ENCODE measurements at places on chromosomes 6 and 20.

DNA sequence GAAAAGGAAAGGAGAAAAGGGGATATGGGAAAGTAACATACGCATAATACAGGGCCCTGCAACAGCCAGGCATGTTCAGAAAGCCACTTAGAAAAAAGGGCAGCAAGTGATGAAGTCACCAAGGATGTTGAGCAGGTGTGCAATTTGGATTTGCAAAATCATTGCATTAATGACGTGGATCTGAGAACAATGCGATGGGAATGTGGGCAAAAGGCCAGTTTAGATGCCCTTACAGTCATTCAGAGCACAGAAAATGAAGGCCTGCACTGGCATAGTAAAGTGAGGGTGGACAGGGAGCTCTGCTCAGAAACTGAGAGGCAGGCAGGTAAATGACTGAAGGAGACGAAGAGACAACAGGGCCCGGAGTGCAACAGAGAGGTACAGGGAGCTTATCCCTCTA, 123.7 kb upstream of the NHSL1 start:
- no peak for DNase-seq

DNA sequence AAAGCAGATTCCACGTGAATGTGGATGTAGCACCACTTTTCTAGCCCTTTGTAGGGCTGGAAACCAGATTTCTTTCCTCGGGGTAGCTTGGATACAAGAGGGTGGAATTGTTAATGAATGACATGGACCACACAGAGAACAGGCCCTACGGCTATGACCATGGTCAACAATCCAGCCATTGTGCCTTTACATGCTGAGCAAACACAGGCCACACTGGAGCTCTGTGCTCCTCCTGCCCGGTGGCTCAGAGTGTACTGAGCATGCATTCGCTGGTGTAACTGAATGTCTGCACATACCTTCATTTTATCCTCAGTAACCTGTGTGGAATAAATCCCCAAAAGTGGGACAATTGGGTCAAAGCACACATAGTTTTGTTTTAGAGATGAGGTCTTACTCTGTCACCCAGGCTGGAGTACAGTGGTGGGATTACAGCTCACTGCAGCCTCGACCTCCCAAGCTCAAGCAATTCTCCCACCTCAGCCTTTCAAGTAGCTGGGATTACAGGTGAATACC, 32.8 kb downstream of the LRP11 start:
- DNase-seq = no peak

GRCh38 chr6:137926207-137926731, 59.2 kb downstream of the TNFAIP3 start:
- DNase-seq = peak; percentile 41

- DNase-seq = no peak
Observed at GRCh38 chr6:11367638-11368199, 135.3 kb upstream of the NEDD9 start.

GRCh38 chr6:135493218-135493961, 4.2 kb downstream of the AHI1 start:
- DNase-seq = no peak

- DNase-seq = no peak
Observed at GRCh38 chr20:48751871-48752270, 75.9 kb downstream of the PREX1 start.

DNA sequence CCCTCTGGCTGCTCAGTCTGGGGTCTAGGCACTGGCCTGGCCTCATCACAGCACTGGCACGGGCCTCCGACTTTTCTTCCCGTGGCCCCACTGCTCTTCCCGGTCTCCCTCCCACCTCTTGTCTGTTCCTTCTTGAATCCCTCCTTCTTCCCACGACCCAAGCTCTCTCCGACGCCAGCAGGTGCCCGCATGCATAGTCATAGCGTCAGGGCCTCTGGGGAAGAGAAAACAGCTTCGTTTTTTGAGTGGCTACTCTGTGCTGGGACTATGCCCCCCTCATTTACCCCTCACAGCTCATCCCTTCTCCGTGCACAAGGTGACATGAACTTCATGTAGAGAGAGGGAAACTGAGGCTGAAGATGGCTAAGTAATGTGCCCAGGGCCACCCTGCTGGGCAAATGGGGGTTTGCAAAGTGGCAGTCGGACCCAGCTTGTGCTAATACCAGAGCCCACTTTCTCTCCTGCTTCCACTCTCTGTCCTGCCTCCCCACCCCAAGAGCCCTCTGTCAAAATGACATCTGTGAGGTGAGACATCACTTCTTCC, 59.2 kb downstream of the SYNJ2 start:
- no peak for DNase-seq

DNA sequence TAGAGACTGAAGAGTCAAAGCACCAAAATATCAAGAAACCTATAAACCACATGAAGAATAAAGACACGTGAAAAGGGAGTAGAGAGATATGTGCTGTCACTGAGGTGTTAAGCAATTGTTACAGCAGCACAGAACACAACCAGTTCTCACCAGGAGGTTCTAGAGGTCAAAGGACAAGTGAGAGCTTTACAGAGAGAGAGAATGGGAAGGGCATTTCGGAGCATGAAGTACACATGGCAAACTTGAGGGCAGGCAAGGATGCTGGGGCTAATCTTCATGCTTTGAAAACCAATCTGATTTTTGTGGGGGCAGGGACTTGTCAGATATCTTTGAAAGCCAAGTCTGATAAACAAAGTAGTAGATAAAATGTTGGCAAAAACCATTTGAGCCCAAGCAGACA, 142.3 kb upstream of the NRSN1 start:
- DNase-seq = no peak

DNA sequence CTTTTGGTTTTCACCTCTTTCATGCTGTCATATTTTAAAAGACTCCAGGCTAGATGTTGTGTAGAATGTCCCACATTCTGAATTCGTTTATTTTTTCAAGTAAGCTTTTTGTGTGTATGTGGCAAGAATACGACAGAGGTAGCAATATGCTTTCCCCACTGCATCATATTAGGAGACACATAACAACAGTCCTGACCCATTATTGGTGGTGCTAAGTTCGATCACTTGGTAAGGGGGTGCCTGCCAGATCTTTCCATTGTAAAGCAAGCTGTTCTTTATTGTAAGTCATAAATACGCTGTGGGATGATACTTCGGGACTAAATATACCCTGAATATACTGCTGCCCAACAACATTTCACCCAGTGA, 588 bp upstream of the NCOA3 start:
- DNase-seq = no peak

GRCh38 chr6:158389193-158389919, 77.1 kb downstream of the TULP4 start:
- no peak for DNase-seq

- no peak for DNase-seq
Observed at GRCh38 chr20:32479012-32479411, 106.1 kb downstream of the NOL4L start.

DNA sequence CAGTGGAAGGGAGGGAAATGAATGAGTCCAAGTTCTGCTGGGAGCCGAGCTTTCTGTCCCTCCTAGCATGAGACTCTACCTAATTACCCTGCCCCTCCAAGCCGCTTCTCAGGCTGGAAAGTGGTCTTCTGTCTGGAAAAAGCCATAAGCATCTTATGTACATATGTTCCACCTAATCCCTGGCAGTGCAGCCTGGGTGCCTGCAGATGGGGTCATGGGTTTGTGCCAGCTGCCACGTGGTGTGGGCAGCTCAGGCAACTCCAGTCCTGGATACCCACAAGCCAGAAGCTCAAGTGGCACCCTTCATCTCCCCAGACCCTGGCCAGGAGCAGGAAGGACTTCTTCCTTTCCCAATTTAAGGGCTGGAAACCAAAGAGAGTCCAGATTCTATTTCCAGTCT, 253.1 kb downstream of the LY86 start:
- no peak for DNase-seq

DNA sequence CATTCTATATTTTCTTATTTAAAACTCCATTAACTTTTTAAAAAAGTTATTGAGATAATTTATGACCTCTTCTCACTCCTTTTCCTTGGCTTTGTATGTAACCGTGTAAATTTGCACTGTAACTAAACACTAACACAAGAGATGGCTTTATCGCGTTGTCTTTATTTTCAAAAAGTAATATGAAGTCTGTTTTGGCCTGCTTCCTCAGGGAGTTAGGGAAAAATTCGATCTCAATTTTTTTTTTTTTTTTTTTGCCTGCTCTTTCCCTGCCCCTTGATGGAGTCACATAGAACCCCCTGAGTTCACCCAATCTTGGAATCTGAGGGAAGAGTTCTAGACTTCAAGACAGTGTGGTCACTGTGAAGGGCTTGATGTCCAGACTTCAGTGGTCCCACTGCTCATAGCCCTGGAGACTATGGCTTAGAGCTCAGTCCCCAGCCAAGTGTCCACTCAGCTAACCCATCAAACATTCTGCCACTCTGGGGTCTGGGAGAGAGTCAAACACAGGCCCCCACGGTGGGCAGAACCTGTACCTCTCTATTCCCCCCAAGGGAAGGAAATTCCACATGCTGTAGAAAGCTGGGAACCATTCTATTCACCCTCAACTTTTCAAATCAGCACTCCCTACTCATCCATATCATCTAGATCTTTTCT, 15.7 kb upstream of the TBC1D22B start:
- no peak for DNase-seq

GRCh38 chr6:16375843-16376242, 137.5 kb downstream of the GMPR start:
- no peak for DNase-seq

GRCh38 chr6:14584450-14584849, 466.9 kb downstream of the CD83 start:
- DNase-seq = no peak
